ENCODE measurements at places on chromosomes 1 and 21.

- no peak for DNase-seq
Observed at GRCh38 chr1:114094675-114095074, 59.0 kb downstream of the SYT6 start.

DNA sequence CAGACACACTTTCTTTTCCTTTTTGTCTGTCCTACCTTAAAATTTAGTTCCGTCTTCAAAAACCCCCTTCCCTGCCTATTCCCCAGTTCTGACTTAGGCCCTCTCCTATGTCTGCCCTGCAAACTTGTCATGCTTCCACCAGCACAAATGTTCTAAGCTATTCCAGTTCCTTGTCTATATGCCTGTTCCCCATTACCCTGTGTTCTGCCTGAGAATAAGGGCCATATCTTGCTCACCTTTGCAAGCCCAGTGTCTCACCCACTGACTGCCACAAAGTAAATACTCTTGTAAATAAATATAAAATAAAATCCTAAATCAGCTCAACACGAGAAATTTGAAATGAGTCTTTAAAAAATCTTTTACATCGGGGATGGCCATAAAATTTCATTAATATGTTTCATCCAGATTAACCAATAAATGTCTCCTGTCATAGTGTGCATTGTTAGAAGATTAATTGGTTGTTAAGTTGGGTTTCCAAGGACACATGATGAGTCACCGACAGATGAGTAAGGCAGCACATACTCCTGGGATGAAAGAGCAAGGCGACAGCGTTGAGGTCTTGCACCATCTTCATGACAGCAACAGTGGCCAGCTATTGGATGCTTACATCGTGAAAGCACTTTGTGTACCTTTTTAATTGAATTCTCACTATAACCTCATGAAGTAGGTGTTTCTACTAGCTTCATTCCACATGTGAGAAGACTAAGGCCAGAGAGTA lies 92.6 kb upstream of the NGF start:
- DNase-seq = no peak

DNA sequence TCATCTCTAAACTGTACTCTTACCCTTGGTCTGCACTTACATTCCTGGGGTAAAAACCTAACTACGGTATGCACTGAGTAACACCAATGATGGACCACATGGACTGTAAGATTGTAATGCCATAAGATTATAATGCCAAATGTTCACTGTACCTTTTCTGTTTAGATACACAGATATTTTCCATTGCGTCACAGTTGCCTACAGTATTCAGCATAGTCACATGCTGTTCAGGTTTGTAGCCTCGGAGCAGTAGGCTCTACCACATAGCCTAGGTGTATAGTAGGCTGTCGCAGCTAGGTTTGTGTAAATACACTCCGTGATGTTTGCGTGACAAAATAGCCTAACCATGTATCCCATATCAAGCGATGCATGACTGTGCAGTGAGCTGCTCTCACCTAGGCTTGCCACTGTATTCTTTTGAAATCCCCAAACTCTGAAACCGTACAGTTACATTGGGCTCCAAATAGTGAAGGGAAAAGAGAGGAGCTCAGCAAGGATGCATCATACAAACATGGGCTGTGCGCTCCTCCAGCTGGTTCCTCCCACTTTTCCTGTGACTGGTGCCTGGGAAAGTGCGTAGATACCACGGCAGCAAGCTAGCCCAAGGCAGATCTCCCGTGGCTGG lies 35.2 kb downstream of the CFAP57 start:
- DNase-seq = no peak

DNA sequence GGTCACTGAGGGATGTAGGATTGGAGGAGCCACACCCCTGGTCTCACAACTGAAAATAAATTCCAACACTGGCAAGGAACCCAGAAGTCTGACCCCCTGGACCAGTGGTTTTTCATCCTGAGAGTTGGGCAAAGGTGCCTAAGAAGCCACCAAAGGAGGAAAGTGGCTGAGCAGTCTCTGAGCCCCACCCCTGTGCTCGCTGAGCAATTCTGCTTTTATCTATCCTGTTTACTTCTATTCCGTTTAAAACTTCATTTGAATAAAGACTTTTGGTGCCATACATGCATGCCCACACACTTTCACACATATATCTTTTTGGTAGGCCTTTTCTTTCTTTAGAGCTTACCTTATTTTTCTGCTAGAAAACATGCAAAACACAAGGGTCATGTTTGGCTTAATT lies 13.9 kb upstream of the CD53 start:
- no peak for DNase-seq

DNA sequence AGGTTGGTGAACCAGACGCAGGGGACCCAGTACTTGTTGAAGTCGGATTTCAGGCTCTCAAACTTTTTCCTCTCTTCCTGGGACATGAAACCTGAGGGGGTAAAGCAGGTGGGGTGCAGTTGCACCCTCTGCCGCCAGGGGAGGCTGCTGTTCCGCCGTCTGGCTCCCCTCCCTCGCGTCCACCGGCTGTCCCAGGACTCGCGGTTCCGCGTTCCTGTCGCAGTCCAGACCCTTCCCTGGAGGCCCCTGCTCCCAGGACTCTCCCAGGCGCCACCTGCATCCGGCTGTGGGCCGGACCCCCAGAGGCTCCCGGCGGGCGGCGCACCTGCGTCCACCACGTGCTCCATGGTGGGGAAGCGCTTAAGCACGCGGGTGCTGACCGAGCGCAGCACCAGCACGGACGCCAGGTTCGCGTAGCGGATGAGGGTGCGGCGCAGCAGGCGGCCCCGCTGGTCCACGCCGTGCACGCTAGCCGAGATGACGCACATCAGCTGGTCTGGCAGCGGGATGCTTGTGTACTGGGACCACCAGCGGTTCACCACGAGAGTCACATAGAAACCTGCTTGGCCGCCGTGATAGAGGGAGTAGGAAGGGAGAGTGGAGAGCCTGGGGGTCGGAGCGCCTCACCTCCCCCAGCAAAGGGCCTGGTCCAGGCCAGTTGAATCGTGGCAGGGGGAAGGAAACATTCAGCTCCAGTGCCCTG lies 1.7 kb downstream of the BEST4 start:
- DNase-seq = no peak

GRCh38 chr1:21384620-21385019 lies 55.3 kb upstream of the NBPF3 start:
- DNase-seq = no peak

DNA sequence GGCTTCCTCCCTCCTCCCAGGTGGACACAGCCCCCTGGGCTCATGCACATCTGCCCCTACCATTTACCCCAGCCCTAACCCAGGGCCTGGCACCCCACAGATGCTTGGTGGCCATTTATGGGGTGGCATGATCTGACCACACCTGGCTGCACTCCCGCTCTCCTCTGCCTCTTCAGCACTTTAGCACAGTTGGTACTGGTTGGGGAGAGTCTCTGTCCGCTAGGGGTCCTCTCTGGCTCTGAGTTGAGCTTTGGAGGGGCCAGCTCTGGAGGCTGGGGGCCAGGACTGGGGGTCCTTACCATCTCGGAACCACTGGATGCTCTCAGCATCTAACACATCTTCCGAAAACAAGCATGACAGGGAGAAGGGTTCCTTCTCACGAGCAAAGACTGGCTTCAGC lies 17.4 kb downstream of the MYOM3 start:
- no peak for DNase-seq

DNA sequence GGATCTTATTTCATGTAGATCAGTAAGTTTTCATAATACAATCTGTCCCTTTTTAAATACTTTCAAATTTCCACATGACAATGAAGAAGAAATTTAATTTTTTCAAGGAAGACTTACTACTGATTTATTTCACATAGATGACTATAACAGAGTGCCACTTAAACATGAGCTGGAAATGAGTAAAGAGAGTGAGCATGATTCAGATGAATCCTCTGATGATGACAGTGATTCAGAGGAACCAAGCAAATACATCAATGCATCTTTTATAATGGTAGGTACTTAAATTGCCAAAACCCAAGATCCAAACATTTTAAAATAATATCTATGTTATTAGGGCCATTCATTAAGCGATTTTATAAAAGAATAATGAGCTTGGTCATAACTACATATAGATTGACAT lies 110.4 kb downstream of the PTPRC start:
- no peak for DNase-seq

DNA sequence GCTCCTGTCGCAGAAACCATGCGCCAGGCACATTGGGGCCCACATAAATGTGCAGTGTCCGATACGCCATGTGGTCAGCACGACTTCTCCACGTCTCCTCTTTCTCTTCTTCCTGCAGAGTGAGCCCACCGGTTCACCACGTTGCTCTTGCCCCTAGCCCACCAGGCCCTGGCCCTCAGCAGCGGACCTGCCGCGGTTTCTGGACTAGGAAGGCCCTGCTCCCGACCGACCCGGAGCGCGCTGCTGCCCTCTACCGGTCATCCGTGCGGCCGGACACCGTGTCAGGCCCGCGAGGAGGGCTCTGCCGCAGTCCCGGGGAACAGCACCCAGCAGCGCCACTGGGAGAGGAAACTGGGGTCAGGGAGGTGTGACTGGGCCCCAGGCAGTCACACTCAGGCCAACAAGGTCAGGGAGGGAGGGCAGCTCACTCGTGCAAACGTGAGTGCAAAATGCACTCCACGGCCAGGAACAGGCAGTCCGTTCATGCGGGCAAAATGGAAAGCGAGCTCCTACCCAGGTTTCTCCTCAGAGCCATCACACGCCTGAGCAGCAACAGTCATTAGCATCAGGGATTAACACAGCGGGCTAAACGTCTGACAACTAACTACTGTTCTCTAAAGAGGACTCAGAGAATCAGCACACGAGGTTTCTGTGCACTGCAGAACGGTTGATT lies 13.7 kb downstream of the TLR5 start:
- DNase-seq = no peak

- no peak for DNase-seq
Observed at GRCh38 chr1:5456090-5456811, 536.0 kb downstream of the NPHP4 start.

GRCh38 chr1:85940656-85941306 lies 215.8 kb downstream of the COL24A1 start:
- DNase-seq = no peak

DNA sequence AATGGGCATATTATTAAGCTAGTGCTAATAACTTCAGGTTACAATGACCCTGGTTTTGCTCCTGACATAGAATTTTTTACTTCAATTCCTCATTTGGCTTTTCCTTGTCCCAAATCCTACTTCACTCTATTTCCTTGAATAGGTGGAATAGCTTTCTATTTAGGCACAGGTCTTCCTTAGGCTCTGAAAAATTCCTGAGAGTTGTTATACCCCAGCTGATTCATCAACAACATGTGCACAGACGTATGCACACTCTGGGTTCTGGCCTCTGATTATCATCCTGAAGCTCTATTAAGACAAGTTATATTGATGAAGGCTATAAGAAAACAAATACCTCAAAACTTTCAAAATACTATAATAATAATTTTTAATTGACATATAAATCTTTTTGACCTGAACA lies 172.4 kb downstream of the NTMT2 start:
- no peak for DNase-seq

- DNase-seq = no peak
Observed at GRCh38 chr1:61504852-61505390, 220.0 kb downstream of the TM2D1 start.

DNA sequence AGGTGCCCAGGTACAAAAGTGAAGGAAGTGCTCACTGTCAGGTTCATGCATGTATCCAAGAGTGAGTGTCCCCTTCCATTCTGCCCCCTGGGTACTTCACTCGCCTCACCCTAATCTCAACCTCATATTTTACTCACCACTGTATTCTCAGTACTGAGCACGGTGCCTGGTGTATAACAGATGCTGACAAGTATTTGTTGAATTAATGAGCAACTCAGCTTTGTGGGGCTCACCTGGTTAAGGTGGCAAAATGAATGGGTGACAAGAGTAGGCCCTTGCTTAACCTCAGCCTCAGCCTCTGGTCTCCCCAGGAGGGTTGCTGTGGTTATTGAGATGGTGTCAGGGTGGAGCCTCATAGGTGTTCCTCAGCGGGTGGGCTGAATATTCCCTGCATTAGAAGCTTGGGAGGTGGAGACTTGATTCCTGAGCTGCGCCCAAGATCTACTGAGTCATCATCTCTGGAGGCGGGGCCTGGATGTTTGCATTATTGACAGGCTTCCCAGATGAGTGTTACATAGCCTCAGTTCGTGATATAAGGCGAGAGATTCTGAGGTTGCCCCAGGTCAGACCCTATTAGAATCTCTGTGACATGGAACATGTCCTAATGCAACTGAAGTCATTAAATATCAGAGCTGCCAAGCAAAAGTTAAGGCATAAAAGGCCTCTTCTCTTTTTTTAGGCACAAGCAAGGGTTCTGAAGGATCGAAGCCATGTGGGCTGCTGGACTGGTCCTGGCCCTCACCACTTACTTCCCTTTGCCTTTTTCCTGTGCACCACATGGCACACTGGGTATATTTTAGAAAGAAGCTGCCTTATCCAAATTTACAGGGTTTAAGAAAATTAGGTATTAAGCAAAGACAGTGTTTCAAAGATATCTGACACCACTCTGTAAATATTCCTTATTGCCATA lies 39.2 kb downstream of the SYT6 start:
- no peak for DNase-seq

DNA sequence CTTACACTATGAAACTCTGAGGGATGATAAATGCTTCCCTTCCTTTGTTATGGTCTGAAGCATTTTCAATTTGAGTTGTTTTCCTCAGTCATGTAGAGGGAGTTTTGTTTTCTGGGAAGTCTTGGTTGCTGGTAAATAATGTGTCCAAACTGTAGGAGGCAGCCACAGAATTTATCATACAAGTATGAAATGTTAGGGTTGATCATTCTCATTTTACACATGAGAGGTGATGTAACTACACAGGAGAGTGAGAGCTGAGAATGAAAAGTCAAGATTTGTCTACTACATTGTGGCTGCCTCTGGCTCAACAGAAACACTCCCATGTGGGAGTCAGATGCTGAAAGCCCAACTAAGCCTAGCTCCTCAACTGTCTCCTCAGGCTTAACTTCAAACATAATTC lies 182.5 kb upstream of the SGIP1 start:
- DNase-seq = no peak

GRCh38 chr1:34779526-34779925 lies 1.5 kb upstream of the GJB3 start:
- DNase-seq = no peak

GRCh38 chr1:172180501-172181285 lies 239.8 kb upstream of the C1orf105 start:
- no peak for DNase-seq

DNA sequence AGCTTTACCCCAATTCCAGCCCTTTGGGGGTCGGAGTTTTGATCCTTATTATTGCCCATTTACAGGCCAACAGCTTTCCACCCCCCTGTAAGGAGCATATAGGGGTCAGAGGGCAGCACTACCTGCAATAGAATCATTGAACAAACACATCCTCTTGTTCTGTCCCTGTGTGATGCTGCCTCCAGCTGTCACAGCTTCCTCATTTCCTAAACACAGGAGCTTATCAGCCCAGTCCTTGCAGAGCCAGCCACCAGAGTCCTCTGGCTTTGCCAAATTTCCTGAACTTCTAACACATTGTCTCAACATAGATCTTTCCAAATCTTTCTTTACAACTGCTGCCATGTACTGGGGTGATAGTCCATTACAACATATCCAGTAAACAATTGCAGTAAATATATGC lies 32.8 kb upstream of the PTBP2 start:
- DNase-seq = no peak

DNA sequence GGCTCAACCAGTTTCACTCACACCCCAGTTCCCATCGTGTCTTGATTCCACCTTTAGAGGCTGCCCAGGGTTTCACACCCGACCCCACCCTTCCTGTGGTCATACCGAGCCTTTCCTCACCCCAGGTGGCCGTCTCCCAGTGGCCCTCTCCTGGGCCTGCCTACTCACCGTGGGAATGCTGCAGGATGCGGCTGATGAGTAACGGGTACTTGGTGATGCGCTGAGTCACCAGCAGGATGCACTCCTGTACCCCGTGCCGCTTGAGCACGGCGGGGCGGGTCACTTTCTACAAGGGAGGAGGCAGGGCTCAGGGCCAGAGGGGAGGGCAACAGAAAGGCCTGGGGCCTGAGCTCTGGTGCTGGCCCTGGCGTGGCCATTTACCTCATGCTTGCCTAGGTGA lies 16.4 kb downstream of the ARHGEF2 start:
- DNase-seq = no peak

Measured in NCI-H345 (cell line).